ENCODE measurements at places on chromosomes 7 and 10.

DNA sequence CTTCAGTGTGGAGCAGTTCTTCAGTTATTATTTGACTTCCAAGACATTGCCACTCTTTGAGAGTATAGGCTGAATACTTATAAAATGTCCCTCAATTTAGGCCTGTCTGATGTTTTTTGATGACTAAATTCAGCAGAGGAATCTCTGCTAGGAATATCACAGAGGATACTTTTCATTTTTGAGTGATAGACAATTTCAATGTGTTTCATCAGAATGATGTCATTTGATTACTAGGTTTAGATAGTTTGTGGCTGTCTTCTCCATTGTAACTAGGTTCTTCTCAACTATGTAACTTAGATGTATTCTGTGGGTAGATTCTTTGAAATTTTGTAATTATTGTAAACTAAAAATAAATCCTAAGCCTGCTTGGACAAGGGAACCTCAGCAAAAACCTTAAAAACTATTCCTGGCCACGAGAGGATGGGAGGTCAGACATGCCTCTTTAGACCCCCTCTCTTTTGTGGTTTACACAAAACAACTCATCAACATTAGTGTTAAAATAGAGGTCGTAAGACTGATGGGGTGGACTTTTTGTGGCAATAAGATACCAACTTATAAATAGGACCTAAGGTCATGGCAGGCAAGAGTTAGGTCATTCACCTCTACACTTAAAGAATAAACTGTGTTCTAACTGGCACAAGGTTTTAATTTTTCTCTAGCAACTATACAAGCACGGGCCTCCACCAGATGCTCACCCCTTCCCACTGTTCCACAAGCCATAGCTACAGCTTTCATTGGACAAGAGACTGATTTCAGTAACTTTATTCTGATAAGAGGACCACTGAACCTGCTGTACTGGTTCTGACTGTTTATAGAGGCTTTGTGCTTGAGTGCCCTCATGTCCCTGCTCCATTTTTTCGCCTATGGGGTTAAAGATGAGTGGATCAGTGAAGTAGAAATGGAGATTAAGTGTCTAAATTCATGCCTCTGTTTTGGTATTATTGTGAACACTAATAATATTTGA is 33.7 kb downstream of the CYP2C8 start:
- no peak for DNase-seq

GRCh38 chr7:55296070-55296469 is 69.1 kb upstream of the LANCL2 start:
- no peak for DNase-seq

DNA sequence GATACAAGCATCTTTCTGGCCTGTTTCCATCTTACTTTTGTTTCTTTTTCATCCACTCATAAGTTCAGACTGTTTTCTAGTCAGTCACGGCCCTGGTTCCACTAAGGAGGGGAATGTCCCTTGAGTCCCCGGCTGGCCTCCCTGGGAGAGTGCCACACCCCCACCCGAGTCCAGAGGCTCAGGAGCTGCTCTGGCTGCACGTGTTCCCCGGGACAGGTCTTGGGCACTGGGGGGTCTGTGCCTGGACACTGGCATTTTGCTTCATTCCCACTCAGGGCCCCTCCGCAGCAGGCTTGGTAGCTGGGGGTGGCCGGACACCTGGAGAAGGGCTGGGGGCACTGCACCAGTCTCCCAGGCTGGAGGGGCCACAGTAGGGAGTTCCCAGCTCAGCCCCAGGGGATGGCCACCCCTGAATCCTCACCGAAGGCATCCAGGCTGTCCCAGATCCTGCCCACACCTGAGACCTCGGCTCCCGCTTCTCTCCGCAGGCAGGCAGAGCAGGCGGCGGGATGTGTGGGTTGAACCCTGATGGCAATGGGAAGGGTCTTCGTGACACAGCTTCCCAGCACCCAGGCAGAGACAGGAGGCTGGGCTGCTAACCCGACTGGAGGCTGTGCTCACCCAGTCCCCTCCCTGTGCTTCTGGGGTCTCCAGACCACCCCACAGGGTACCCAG is 92.3 kb downstream of the BMS1 start:
- DNase-seq, result no peak

DNA sequence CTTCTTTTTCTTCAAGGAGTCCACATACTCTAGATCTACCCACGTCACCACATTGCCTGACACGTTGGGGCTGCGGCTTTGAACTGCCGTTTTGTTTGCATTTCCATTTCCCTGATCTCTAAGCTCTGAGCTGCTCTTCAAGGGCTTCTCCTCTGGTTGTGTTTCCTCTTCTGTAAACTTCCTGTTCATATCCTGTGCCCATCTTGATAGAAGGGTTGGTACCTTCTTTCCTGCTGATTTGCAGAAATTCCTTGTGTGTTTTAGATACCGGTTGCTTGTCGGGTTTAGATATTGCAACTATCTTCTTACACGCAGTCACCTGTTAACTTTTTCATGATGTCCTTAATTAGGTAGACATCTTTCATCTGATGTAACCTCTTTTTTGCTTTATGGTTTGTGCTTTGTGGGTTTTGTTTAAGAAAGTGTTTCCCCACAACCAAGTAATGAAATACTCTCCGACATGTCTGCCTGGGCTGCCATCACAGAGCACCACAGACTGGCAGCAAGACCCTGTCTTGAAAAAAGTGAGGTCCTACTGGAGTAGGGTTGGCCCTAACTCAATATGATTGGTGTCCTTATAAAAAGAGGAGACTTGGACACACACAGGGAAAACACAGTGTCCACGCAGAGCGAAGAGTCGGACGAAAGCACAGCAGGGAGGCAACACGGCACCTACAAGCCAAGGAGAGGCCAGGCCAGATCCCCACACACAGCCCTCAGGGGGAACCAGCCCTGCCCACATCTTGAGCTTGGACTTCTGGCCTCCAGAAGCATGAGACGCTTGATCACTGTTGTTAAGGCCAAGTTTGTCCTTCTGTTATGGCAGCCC is 99.1 kb upstream of the PDGFA start:
- no peak for DNase-seq

GRCh38 chr10:61099756-61100155 is 155.8 kb upstream of the RHOBTB1 start:
- DNase-seq, result no peak

DNA sequence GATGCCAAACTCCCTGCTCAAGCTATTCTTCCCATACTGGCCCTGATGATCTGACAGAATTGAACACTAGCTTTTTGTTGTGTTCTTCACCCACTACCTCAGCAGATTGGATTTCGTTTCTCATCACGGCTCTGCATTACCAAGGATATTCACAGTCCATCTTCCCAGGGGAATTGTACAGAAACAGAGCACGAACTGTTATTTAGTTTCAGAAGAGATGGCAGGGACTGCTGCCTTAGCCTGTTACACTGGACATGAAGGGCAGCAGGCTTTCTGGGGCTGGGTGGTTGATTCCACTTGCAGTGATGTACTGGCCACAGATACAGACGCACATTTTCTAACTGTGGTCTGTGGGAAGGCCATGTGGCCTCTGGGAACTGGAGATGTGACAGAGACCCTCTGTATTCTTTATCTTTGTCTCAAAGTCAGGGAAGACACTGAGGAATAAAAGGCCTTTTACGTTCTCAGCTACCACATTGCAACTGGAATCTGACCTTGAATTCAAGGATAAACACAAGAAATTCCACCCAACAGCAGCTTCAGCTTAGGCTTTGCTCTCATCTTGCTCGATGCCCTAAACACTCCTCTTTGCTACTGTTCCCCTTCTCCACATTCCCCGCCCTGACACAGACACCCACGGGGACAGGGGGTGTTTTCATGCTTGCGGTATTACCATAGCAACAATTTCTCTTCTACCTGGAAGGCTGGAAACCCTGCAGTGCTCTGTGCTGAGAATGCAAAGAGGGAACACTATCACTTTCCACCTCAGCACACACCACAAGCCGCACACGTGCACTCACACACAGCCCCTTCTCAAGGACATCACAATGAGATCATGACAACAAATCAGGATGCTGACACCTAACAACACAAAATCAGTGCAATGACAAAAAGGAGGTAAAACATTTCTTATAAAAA is 81.7 kb downstream of the RNF216 start:
- DNase-seq, result peak; percentile 43

DNA sequence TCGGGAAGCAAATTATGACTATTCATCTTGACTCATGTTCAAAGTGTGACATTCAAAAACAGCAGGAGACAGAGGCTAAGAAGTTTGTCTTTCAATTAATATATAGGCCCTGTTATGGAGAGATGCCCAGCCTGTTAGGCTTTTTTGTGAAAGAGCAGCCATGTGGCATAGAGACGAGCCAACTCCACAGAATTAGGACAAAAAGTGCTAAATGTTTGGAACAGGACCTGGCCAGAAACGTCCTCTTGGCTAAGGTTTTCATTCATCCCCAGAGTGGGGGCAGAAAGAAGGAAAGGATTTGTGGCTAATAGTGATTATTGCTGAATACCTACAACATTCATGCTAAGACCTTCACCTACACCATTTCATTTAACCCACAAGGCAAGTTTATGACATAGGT is 324.7 kb upstream of the NPVF start:
- DNase-seq, result no peak

DNA sequence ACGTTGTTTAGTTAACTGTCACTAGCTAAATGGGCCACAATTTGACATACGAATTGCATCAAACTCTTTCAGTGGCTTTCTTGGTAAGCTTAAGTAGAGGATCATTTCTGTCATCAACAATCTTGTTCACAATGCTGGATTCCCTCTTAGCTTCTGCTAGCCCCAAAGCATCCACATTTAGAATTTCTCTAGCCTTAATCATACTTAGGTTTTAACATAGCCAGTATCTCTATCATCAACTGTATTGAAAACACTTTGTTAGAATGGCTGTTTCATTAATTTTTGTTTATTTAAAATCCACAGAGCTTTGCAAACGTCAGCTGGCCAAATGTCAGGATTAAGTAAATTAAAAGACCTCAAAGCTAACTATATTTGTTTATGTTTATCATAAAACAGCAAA is 41.1 kb downstream of the ABRAXAS2 start:
- DNase-seq, result no peak

- DNase-seq, result no peak
Measured at GRCh38 chr7:7976677-7977076, 8.1 kb downstream of the GLCCI1 start.

DNA sequence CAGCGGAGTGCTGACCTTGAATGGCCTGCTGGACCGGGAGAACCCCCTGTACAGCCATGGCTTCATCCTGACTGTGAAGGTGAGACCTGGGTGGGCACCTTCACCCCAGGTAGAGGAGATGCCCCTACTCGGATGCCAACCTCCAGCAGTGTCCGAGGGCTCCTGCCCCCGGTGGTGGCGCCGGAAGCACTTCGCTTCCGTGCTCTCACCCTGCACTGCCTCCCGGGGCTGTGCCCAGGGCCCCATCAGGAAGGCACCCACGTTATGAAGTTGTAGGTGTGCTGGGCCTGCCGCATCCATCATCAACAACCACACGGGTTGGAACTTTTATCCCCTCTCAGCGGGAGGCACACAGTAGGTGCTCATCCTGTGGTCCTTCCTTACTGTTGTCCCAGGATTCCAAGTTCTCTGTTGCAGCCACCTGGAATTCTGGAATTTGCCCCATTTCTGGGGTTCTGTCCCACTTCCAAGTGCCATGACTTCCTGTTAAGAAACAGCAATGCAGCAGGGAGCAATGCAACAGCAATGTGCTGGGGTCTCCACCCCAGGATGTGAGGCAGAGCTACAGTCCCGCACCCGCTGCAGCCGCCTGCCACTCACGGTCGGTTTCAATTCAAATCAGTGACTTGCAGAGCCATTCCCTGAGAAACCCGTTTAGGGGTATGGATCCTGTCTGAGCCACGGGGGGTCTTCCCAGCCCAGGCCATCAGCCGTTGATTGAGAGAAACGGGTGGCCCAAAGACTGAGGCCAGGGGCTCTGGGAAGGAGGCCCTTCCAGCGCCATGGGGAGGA is 103.8 kb downstream of the C10orf105 start:
- DNase-seq, result no peak

DNA sequence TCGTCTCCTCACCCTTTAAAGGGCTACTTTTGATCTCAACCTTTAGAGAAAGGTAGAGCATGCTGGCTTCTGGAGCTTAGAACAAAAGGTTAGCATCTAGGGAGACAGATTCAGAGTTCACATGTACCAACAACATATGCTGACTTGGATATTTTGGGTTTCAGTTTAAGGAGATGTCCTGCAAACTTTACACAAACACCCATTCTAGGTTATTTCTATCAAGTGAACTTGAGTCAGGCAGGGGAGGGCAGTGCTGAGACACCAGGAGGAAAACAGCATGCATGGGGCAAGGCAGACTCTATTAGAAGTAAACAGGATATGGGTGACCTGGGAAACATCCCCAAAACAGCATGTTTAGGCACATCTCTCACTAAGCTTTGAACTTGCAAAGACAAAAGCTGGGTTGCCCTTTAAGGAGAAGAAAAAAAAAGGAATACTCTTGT is 43.8 kb downstream of the ARL4A start:
- no peak for DNase-seq

DNA sequence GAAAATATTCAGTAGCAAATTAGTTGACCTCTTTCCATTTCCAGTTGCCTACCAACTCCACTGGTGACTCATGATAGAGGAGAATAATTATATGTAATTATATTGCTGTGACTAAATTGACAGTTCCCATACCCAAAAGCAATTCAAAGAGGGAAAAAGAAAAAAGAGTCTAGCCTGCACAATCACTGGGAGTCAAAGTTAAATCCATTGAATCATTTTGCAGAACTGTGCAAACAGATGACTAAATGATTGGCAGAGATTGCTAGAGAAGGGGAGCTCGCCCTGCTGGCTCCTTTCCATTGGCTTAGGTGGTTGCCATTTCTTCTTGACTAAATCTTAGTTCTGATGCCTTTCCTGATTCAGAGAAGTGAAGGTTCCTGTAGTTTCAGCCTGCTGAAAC is 1228.6 kb upstream of the SORCS1 start:
- no peak for DNase-seq

DNA sequence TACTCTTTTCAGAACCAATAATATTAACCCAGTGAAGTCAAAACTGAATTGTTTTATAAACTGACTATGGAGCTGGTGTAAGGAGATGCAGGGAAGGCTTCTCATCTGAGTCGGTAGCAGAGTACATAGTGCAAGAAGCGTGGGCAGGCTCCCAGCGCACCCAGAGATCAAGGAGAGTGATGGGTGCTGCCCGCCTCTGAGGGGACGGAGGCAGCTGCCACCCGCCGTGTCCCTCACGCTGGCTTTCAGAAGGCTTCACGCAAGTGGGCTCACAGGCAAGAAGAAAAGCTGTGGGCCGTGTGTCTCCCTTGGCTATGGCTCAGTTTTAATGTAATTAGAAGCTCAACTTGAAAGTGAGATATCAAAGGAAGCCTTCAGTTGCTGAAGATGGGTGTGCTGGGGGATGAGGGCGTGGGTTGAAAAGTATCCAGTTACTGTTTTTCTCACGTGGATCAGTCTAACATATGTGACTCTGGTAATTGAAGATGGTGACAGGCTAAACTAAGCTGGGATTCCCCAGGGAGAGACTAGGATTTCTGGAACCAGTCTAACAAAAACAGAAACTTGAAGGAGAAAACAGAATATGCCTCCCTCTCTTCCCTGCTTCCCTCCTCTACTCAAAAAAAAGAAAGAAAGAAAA is 159.9 kb downstream of the MGMT start:
- DNase-seq, result no peak

GRCh38 chr10:119502209-119502608 is 40.3 kb downstream of the RGS10 start:
- DNase-seq, result no peak

All from hypothalamus (tissue), 51 donors.